CD8-positive, alpha-beta T cell (primary cell): ENCODE measurements at places on chromosomes 2 and 18.

GRCh38 chr18:79411614-79412526, 16.1 kb downstream of the NFATC1 start:
- DNase-seq = no peak

DNA sequence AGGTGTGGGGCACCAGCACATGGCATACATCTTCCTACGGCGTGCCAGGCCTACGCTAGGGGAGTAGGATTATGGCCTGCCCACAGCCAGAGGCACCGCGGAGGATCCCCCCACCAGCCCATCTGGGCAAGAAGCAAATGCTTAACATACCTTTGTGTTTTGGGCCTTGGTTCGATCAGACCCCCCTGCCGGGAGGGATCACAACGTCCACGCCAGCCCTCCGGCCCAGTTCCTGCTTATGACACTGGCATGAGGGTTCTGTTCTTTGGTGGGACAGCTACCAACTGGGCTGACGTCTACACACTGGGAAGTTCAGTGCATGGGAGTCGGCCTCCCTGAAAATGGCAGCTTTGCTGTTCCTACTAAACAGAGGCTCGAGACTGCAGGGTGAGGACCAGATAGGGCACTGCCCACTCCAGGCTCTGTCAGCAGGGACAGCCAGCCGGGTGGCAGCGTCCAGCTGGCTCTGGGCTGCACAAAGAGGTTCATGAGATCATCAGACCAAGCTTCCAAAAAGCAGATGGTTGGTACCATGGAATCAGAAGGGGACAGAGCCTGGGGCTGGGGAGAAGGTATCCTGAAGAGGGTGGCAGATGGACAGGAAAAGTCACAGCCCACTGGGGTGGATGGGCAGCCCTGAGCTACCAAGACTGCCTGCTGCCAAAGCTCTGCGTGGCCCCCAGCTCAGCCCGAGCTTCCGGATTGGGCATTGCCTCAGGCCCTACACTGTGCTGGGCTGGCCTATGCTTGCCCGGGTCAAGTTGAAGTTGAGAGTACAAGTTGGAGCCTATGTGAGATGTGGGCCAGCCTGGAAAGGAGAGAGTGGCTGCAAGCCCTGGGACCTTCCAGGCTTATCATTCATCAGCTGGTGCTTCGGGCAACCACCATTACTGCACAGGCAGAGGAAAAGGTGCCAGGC, 61.7 kb upstream of the TEX51 start:
- DNase-seq = no peak

- DNase-seq = peak; percentile 53
Observed at GRCh38 chr2:6909431-6910385, 7.5 kb upstream of the RNF144A start.

GRCh38 chr18:75455249-75456198, 28.0 kb upstream of the SMIM21 start:
- no peak for DNase-seq

- DNase-seq = no peak
Observed at GRCh38 chr2:143524559-143525401, 395.6 kb downstream of the ARHGAP15 start.

DNA sequence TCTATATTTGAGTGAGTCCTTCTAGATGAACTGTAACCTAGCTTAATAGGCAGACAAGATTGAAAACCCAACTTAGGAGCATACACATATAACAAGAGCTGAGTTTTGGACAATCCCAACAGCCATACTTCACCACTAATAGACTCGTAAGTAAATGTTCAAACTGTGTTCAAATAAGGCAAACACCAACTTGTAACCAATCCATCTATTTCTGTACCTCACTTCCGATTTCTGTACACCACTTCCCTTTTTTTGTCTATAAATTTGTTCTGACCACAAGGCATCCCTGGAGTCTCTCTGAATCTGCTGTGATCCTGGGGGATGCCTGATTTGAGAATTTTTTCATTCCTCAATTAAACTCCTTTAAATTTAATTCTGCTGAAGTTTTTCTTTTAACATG, 1149.1 kb upstream of the NRXN1 start:
- DNase-seq = no peak

GRCh38 chr18:67010919-67011318, 407.0 kb upstream of the CDH19 start:
- no peak for DNase-seq

DNA sequence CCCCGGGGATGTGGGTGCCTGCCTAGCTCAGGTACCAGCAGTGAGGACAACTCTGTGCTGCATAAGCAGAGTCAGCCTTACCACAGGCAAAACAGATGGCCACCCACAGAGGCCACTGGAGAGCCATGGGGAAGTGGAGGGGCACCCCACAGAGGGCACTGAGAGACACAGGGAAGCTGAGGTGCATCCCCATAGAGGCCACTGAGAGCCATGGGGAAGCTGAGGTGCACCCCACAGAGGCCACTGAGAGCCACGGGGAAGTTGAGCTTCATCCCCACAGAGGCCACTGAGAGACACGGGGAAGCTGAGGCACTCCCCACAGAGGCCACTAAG, 134.1 kb upstream of the EPAS1 start:
- DNase-seq = no peak

GRCh38 chr2:108139521-108139920, 100.2 kb upstream of the SULT1C3 start:
- no peak for DNase-seq

GRCh38 chr2:100889286-100889685, 69.3 kb downstream of the NPAS2 start:
- no peak for DNase-seq
